ENCODE measurements at places on chromosomes 2 and 18.

- no peak for DNase-seq
These were observed 64.4 kb downstream of the TRABD2A start for GRCh38 chr2:84816426-84817026.

- no peak for DNase-seq
These were observed 53.1 kb downstream of the VIL1 start for GRCh38 chr2:218471982-218472381.

- no peak for DNase-seq
These were observed 11.1 kb downstream of the RHOB start for GRCh38 chr2:20457661-20458630.

- no peak for DNase-seq
These were observed 19.1 kb downstream of the FHL2 start for GRCh38 chr2:105379741-105380186.

DNA sequence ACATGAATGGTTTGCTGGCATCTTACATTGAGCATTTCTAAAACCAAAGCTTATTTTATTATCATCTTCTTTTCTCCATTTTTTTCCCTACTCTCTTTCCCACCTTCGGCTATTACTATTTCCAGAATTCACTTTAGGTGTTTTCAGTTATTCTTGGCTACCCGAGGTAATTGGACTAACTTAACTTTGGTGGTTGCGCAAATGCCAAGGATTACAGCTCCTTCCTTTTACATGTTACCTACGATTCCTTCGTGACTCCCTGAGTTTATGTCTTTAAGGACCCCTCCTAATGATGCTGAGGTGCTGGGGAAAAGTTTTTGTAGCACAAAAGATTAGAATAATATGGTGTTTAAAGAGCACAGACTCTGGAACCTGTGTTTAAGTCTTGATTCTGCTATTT lies 14.3 kb downstream of the KIAA1328 start:
- no peak for DNase-seq

GRCh38 chr18:63138436-63139340 lies 180.9 kb downstream of the BCL2 start:
- no peak for DNase-seq

DNA sequence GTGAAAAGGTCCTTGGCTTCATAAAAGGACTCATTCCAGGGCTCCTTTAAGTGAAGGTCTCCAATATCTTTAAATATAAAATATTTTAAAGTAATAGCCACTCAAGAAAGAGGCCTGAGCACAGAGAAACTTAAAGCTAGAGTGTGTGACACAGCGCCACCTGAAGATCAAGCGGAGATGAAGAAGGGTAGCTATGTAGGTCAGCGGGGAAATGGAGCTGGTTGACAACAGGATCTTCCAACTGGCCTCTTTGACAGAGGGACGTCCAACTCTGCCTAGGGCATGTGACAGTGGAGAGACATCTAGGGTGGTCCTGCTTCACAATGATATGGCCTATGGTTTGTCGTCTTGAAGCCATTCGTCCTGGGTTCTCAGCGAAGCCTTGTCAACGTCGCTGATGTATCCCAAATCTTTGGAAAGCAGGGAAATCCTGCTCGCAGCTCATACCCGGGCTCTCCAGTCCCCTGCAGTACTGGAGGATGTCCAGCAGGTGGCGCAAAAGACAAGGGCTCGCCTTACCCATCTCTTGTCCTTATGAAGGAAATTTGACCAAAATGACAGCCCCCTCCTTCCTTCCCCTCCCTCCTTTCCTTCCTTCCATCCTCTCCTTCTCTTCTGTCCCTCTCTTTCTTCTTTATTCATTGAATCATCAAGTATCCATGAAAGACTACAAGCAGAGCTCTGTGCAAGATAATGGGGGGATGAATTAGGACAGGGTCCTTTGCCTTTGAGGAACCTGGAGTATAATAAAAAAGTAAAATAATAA lies 59.6 kb downstream of the LONRF2 start:
- peak; percentile 49 for DNase-seq

DNA sequence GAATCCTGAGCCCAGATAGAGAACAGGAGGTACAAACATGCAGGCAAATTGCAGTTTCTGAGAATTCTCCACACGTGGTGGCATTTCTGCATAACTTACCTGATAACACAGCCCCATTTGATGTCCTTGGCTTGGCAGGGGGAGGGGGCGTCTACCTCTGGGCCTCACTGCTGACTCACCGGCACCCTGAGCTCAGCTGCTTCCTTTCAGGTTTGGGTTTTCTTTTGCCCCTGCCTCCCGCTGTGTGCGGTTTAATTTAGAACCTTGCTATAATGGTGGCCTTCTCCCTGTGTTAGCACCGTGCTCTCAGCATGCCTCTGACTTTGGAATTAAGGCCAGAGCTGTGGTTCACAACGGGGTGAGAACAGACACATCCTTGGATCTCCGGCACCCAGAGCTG lies 4.4 kb downstream of the CTIF start:
- DNase-seq: no peak

DNA sequence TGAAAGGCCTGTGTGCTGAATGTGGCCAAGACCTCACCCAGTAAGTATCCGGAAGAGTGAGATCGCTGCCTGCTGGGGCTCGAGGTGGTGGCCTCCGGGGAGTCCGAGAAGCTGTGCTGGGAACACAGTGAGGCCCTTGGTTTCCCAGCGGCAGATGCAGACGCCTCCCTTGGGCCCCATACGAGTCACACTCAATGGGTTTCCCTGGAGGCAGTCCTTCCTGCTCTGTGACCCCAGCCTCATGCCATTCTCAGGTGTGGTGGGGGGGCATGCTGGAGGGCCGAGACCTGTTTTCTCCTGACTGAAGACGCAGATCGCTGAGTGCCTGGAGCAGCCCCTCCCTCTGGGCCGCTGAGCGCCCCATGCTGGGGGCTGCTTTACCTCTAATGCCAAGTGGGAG lies 15.7 kb downstream of the CTDP1 start:
- no peak for DNase-seq

- DNase-seq: no peak
These were observed 23.8 kb upstream of the TNFRSF11A start for GRCh38 chr18:62301322-62301721.

DNA sequence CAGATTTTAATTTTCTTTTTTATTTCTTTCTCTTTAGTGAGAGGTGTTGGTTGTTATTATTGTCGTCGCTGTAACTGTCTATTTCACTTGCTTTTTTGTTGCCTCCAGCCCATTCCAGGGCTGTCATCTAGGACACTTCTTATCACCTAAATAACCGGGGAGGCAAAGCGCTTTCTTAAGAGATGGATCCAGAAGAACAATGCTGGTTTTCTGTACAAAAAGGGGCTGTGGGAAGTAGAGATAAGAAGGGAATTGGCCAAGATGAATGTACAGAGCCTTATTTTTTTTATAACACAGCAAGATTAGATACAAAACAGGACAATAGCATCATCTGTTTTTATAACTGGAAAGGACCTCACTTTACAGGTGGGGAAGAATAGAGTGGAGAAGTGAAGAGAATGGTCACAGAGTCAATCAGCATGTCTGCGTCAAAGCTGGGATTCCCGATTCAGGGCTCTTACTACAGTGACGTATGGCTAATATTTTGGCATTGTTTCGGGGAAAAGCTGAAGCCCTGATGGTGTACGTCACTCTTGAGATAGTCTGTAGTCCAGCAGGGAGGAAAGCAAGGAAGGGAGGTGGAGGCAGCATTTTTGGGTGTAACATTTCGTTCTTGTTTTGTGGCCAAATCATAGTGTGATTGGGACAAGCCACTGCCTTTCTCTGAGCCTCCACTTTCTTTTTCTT lies 23.2 kb downstream of the IL1B start:
- DNase-seq: no peak

DNA sequence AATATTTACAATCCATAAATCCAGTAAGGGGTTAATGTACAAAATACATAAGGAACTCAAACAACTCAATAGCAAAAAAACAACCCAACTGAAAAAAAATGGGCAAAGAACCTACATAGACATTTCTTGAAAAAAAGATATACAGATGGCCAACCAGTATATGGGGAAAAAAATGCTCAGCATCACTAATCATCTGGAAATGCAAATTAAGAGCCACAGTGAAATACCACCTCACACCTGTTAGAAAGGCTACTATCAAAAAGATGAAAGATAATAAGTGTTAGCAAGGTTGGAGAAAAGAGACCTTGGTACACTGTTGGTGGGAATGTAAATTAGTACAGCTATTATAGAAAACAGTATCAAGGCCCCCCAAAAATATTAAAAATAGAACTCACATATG lies 14.6 kb downstream of the AP1S3 start:
- no peak for DNase-seq

- no peak for DNase-seq
These were observed 92.0 kb downstream of the GAREM1 start for GRCh38 chr18:32378705-32379104.

DNA sequence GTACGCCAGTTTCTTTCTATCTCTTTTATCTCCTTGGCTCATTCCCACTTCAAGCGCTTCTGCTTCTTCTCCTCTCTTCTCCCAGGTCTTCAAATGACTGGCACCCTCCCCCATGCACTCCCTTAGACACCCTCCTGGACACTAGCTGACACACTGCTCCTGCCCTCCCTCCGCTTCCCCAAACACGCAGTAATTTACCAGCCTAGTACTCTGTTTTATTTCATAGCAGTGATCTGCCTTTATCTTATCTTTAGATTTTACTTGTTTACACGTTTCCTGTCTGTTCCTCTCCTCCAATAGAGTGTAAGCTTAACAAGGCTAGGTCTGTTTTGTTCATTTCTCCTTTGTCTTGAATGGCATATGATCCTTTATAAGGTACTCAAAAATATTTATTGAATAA lies 93.9 kb downstream of the SCN3A start:
- no peak for DNase-seq

DNA sequence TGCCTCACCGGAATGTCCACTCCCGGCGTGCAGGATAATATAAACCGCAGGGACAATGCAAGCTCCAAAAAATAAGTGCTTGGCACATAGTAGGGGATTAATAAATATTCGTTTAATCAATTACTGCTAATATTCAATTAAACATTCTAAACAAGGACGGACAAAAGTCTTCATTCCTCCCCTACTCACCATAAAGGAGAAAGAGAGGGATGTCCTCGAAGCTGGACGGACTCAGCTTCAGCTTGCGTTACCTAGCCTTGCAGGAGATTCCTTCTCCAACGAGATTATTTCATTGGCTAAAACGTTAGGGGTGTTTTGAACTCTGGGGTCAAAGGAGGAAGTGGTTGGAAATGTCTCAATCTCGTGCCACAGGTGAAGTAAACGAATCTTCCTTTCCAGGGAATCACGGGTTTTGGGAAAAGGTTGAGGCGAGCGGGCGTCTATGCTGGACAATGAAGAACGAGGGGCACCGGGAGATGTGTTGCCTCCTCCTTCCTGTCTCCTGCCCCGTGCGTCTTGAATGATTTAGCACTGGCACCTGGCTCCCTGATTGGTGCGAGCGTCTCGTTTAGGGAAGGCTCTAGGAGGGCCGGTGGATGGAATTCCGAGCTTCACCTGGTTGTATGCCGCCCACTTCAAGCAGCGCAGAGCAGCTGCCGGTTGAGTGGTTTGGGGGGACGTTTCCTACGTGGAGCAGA lies 2.0 kb upstream of the GAD1 start:
- no peak for DNase-seq

- no peak for DNase-seq
These were observed 73.2 kb downstream of the ZNF532 start for GRCh38 chr18:58937887-58938267.

DNA sequence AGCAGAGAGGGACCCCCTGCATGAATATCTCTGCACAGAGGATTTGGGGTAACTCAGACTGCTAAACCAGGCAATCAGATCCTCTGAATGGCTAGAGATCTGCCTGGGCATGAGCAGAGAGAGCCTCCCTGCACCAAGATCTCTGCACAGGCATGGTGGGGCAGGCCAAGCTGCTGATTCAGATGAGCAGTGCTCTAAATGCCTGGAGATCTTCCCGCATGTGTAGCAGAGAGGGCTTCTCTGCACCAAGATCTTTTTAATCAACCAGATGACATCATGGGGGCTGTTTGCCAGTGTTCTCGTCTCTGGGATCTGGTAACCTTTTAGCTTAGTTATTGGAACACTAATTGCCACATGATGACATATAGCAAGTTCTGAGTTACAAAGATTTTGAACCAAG lies 301.3 kb upstream of the GALNT5 start:
- DNase-seq: no peak

DNA sequence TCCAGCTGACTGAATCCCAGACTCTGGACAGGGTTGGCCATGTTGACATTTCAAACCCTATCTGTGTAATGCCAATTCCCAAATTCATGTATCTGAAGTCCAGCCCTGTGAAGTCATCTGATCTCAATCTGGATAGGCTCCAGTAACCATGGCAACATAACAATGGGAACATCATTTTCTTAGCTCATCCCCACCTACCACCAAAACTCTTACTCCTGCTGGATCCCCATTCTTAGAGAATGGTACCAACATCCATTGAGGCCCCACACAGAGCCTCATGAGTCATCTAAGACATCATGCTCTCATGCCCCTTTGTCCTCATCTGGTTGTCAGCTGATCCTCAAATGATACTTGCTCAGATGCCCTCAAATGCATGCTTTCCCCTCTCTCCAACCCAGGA lies 58.9 kb upstream of the TEX51 start:
- no peak for DNase-seq

GRCh38 chr2:239318151-239318611 lies 82.6 kb downstream of the HDAC4 start:
- no peak for DNase-seq

DNA sequence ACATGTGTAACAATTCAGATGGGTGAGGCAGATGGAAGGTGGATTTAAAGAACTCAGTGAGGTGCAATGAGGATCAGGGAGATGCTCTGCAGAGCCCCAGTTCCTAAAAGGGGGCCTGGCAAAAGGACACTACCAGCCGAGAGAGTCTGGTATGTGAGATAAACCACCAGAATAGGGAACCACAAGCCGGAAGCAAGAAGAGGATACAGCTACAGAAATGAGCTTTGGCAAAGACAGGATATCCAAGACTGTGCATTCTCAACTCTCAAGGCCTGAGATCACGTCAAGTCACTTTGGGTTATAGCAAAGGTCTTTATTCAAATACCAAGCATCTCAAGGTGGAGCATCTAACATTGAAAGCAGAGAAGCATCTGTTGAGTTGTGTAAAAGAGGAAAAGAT lies 293.5 kb downstream of the ARHGAP15 start:
- no peak for DNase-seq

DNA sequence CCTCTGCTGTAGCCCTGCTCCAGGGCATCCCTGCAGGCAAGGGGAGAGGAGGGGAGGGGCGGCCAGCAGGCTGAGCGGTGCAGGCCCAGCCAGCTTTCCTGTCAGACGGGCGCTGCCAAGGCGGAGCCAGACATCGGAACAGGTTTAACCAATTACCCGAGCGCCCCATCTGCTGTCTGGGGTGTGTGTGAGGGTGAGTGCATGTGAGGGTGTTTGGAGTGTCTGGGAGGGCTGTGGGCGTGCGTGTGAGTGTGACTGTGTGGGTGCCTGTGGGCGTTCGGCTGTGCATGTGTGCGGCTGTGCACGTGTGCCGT lies 20.0 kb downstream of the EMX1 start:
- DNase-seq: no peak

GRCh38 chr2:172098650-172099471 lies 3.8 kb downstream of the DLX2 start:
- no peak for DNase-seq

GRCh38 chr2:61995065-61995464 lies 89.6 kb downstream of the COMMD1 start:
- DNase-seq: no peak

Measured in activated CD4-positive, alpha-beta T cell treated with anti-CD3 and anti-CD28 coated beads for 24 hours (primary cell).